ENCODE measurements at places on chromosomes 3 and 15.

GRCh38 chr3:64619216-64619615 lies 68.6 kb downstream of the ADAMTS9 start:
- no peak for DNase-seq

DNA sequence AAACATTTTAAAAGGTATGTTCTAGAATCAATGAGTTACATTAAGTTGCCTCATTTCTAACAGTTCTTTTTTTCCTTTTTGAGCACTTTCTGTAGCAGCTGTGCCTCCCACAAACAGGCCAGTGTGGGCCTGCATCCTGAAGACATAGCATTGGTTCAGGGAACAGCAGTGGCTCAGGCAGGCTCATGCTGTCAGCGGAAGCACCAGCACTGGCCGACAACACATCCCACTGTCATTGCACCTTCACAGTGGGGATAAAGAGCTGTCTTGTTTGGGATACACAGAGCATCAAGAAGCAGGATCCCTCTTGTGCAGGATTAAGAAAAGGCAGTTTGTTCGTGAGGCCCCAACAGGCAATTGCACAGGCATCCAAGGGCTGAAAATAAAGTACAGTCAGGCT lies 123.3 kb downstream of the MOBP start:
- DNase-seq: no peak

GRCh38 chr15:85488997-85489396 lies 108.6 kb downstream of the AKAP13 start:
- DNase-seq: no peak

DNA sequence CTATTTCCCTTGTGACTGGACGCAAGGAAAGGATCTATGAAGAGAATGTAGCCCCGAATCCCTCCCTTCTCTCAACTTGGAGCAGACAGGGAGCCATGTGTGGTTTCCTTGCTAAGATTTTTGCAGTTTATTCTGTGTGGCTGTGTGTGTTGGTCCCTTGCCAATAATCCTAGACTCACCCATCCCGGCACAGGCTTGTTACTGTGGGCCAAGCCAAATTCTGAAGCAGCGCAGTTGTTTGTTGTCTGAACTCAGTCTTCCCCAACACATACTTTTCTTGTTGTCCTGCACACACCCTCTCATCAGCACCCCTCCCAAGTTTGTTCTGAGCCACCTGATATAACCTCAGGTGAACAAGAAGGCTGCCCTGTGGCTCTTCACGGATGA lies 193.3 kb upstream of the CTDSPL start:
- DNase-seq: no peak

GRCh38 chr15:79002581-79002980 lies 57.7 kb upstream of the CTSH start:
- no peak for DNase-seq

GRCh38 chr3:65037861-65038260 lies 350.1 kb upstream of the ADAMTS9 start:
- no peak for DNase-seq

- DNase-seq: no peak
These were observed 3.0 kb downstream of the FAM219B start for GRCh38 chr15:74903676-74904075.

DNA sequence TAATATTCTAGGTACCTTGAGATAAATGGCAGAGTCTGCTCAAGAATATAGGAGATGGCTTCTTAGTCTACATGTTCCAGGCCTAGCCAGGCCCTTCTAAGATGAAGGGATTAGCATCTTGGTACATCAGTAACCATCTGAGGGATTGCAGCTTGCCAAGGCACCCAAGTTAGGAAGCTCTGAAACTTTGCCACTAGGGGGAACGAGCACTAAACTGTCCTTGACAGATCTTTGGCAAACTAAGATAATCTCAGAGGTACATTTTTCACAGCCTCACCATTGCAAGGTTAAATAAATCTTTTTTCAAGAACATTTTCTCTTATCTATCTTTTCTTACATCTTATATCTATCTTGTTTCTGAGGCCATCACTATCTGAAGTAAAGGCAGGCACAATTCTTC lies 351.2 kb downstream of the RAP2B start:
- peak; percentile 7 for DNase-seq

DNA sequence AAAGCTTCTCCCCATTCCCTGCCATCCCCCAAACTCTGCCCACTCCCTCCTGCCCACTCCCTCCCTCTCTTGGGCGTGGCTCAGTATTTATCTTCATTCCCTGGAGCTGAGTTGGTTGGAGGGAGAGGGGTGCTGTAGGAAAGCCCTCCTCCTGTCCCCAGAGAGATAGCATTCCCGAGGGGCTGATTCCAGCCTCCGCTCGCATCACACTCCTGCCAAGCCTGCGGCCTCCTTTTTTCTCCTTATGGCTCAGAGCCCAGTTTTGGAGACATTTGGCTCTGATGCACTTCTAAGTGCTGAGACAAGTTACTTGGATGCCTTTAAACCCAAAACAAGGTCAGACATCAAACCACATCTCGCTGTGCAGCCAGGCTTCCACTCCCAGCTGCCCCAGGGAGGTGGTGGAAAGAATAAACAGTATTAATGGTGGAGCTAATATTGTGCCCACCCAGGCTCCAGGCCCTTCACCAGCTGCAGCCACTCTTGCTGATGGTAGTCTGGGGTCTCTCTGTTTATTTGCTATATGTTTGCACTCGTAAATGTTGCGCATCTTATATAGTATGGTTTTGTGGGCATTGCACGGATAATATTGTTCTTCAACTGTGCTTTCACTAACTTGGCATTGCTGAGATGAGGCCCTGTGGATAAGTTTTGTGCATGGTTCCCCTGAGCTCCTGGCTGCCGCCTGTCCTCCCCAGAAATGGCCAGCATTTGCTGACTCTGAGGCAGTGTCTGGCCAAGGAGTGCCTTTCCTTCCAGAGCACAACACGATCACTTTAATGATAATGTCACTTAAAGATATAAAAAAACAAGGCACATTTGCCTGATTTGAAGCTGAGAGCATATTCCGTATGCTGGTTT lies 157.2 kb downstream of the LRRC28 start:
- DNase-seq: no peak

DNA sequence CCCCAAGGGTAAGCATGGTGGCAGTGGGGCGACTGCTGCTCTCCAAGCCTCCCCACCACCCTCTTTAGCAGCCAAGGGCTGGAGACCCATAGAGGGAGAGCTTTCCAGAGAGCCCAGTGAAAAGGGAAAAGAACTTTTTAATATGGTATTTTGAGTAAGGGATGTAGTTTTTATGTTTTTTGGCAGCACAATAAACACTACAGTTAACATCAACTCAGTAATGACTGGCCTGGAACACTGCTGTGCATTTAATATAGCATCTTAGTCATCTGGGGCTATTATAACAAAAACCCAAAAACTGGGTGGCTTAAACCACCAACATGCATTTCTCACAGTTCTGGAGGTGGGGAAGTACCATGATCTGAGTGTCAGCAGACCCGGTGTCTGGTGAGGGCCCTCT lies 495.8 kb downstream of the GABRG3 start:
- no peak for DNase-seq
